Forelimb muscle (tissue), 1 donor: ENCODE measurements at places on chromosomes 12 and 14.

DNA sequence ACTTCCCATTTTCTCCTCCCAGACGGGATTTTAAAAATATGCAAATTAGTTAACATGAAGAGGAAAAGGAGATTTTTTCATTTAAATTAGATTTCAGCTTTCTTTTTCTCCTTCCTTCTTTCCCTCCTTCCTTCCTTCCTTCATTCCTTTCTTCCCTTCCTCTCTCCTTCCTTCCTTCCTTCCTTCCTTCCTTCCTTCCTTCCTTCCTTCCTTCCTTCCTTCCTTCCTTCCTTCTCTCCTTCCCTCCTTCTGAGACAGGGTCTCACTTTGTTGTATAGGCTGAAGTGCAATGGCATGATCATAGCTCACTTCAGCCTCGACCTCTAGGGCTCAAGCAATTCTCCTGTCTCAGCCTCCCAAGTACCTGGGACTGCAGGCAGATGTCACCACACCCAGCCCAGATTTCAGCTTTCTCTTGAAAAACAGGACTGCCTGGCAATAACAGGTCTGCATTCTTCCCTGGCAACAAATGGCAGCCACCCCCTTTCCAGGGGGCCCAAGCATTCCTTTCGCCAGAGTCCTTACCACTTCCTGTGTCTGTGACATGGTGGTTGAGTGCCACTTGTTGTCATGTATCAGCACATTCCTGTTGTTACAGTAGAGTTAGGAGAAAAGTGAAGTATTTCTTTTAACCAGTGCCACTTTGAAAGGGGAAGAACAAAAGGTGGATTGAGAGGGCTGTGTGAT is 119.1 kb downstream of the PTPN11 start:
- DNase-seq: no peak

- no peak for DNase-seq
Observed at GRCh38 chr12:77339610-77340009, 274.2 kb upstream of the E2F7 start.

GRCh38 chr14:32076278-32077080 is 625 bp upstream of the ARHGAP5 start:
- DNase-seq: peak; percentile 94

- DNase-seq: no peak
Observed at GRCh38 chr14:59268011-59268410, 79.5 kb downstream of the DAAM1 start.

- no peak for DNase-seq
Observed at GRCh38 chr14:83870546-83871270, 1659.2 kb upstream of the FLRT2 start.

GRCh38 chr14:35332517-35333263 is 40.5 kb downstream of the PSMA6 start:
- no peak for DNase-seq

- no peak for DNase-seq
Observed at GRCh38 chr12:52627395-52628110, 9.2 kb upstream of the KRT73 start.

GRCh38 chr14:66070542-66071319 is 415.4 kb upstream of the CCDC196 start:
- no peak for DNase-seq

GRCh38 chr12:34289431-34290380 is 267.4 kb downstream of the ALG10 start:
- no peak for DNase-seq

- DNase-seq: no peak
Observed at GRCh38 chr12:56120158-56120846, 2.2 kb downstream of the ZC3H10 start.

DNA sequence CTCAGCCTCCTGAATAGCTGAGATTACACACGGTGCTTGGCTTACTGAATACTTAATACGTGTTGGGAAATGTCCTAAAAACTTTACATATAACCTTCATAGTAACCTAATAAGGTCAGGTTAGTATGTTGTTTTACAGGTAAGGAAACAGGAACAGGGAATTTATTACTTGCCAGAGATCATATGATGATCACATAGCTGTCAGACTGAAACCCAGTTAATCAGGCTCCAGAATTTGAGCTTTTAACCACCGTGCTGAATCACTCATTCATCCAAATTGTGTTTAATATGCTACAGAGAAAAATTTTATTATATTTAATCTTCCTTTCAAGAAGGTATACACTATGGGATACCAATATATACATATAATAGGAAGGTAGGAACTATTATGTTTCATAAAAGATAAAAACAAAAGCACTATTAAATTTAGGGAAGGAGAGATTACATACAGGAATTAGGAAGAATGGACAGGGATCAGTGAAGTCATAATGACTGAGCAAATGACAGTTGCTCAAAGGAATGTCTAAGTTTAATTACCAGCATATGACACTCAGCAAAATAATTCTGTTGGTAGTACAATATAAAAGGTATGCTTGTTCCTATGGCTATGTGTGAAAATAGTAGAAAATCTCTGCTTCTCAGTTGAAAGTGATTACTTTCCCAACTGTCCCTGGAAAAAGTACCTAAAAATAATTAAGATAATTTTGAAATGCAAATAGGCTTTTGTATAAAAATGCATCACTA is 59.3 kb downstream of the HEATR5A start:
- no peak for DNase-seq

DNA sequence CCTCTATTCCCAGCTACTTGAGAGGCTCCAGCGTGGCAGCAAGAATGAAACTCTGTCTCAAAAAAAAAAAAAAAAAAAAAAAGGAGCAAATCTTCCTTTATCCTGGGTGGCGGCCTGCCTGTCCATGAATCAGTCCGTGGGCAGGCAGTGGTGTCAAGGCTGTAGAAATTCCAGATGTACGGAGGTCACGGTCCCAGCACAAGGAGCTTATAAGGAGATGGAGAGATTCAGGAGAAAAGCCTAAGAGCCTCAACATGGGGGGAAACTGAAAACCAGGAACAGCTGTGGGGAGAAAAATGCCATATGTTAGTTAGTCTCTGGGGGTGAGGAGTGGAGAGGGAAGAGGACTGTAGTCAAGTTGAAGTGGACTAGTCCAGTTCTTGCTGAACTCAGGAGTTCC is 130.5 kb upstream of the CRY1 start:
- no peak for DNase-seq

- peak; percentile 11 for DNase-seq
Observed at GRCh38 chr12:13534645-13535398, 338.3 kb downstream of the EMP1 start.
